ENCODE measurements at places on chromosomes 1 and 21. TPM values are rescaled to one million over a fixed set of nuclear protein-coding genes. Genes with fewer than 3 reads are reported as not detected.

DNA sequence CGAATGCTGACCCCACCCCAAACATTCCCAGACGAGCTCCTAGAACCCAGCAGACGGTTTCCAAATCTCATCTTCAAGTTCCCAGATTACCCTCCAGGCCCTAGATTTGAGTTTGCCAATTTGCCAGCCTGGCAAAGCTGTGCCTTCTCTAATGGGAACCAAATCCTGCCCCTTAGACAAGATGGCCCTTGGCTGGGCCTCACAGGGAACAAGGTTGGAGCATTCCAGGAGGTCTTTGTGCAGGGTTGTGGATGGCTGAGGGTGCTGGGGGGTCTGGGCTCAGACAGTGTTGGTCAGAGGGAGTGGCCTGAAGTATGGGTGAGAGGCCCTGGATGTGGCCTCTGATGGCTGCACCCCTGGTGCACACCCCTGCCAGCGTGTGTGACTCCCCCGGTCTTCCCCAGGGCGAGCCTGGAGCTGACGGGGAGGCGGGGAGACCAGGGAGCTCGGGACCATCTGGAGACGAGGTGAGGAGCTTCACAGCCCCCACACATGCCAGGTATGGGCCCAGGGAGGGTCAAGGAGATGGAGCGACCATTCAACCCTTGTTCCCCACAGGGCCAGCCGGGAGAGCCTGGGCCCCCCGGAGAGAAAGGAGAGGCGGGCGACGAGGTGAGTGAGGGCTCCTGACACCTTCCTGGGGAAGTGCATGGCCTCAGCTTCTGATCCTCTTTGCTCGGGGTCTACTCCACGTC is 10.2 kb downstream of the COL6A1 start:
- no peak for DNase-seq

WNT3A gene
- not detected for total RNA-seq

PLA2G5 gene
- total RNA-seq = not detected

DNA sequence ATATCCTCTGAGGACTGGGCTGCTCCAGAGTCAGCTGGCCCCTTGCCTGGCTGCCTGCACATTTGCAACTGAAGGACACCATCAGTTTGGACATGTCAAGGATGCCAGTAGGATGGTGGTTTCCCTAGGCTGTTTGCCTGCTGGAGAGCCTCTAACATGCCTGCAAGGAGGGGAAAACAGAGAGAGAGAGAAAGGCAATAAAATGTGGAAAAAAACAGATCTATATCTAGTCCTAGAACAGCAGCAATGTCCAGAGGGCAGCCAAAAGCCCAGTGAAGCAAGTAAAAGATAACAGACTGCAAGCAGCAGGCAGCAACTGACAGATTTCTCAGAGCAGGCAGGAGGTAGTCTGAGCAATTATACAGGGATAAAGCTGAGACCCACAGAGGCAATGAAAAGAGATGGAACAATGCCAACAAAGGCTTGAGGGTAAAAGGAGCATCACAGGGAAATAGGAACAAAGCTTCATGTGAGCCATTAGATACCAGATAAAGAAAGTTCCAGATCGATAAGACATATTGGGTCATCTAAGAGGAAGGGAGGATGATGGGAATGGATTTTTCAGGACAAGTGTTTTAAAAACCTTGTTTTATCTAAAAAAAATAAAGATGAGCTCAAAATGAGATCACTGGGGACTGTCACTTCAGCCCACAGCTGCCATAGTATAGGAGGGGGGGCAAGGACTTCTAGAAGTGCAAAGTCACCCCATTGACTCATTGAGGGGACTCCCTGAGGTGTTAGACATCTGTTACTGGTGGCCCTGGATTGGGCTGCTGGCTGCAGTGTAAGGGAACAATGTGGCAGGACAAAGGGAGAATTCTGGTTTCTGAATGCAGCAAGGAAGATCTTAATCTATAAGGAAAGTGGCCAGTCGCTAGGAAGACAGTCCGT is 38.6 kb upstream of the GADD45A start:
- no peak for DNase-seq

FCRL3 gene
- total RNA-seq = not detected

VTCN1 gene
- not detected for total RNA-seq

AIM2 gene
- not detected for total RNA-seq

DENND2C gene
- 0.25 TPM for total RNA-seq

DNA sequence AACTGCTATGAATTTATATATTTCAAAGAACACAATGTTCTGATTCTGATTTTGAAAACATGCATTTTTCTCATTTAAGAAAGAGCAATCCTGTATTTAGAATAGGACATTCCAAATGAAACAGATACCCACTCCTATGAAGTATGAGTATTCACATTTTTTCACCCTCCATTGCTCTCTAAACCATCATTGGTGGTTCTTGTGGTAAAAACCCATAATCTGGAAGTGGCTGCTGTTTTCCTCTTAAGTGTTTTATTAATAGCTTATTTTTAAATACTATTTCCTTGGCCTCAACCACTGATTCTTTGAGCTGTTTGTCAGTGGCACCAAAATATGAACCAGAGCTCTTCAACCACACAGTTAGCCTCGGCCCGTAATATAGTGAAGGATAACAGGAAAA is 60.0 kb upstream of the ADAM30 start:
- no peak for DNase-seq

DNA sequence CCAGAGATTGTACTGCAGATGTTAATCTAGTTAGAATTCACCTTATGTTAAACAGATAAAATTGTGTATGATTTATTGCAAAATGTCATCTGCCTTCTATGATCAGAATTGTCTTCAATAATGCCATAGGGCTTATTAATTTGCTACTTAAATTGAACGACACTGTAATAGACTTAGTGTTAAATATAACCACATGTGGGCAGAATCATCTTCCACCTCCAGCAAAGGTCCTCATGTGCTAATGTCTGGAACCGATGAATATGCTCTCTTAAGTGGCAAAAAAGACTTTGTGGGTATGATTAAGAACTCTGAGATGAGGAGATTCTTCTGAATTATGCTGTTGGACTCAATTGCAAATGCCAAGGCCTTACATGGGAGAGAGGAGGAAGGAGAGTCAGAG is 4.3 kb downstream of the OR2T11 start:
- DNase-seq = no peak

RHEX gene
- total RNA-seq = 1.6 TPM

CELSR2 gene
- total RNA-seq = 3.1 TPM

CD101 gene
- total RNA-seq = not detected

- no peak for DNase-seq
Observed at GRCh38 chr1:54599211-54599823, 24.0 kb downstream of the FAM151A start.

GRCh38 chr1:2050461-2050792 is 216 bp downstream of the PRKCZ start:
- no peak for DNase-seq

- peak; percentile 19 for DNase-seq
Observed at GRCh38 chr1:218339267-218339831, 5.8 kb upstream of the TGFB2 start.

TMEM125 gene
- not detected for total RNA-seq

PLA2G4A gene
- total RNA-seq = not detected

DNA sequence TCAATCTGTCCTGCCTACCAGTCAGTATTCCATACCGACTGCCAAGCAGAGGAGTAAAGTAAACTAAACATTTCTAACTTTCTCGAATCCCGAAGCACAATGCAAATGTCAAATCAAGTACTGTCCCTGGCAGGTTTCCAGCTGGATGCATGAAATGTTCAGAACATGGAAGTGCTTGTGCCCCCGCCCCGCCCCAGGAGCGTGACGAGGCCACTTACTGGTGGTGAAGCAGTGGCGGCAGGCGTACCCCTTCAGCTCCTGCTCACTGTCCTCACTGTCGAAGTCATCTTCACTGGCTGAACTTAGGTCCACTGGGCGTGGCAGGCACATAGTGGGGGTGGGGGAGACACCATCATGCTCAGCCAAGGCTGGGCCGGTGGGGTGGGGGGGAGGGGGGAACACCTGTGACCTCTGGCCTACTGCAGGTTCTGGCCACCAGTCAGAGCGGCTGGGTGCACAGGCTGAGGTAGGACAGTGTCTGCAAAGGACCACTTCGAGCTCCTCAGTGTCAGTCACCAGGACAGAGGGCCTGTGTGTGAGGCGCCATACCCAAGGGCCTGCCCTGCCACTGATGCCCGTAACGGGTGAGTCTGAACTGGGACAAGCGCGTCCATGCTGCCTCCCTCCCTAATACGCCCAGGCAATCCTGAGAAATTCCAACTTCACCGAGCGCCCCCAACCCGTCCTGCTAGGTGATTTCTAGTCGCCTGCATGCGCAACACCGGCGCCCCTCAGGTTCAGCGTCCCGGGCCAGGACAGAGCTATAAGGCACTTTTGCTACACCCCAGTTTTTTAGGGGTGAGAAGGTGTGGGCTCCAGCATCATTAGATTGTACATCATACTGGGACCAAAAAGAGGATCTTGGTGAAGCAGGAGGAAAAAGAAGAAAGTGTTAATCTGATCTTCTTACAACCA is 46.9 kb downstream of the SLC45A1 start:
- no peak for DNase-seq

TINAGL1 gene
- 24.7 TPM for total RNA-seq

PRAMEF14 gene
- not detected for total RNA-seq

GRCh38 chr1:20982316-20982715 is 194.4 kb downstream of the EIF4G3 start:
- DNase-seq = no peak

TCP10L gene
- total RNA-seq = 2.4 TPM

DNA sequence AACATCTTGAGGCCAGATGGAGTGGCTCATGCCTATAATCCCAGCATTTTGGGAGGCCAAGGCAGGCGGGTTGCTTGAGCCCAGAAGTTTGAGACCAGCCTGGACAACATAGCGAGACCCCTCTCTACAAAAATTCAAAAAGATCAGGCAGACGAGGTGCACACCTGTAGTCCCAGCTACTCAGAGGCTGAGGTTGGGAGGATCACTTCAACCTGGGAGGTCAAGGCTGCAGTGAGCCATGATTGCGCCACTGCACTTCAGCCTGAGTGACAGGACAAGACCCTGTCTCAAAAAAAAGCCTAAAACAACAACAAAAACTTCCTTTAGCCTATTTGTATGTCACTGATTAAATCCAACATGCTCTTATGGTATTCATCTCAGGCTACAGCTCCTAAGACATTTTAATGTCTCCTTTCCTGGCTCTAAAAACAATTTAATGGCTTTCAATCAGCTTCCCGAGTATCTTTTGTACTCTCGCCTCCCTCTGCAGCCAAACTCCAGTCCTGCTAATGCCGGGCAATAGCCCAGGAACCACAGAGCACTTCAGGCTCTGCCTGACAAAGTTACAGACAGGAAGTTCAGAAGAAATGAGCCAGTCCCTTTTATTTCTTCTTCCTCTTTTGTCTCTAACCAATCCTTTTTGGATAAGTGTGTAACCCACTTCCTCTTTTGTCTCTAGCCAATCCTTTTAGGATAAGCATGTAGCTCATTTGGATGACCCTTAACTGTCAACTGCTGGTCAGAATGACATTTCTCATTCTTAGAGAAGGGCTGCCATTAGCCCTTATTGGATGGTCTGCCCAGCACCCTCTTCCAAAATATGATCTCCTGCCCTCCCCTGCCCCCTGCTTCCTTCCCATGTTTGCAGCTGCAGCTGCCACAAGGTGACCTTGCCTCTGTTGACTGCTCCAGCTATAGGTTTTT is 6.6 kb upstream of the DOP1B start:
- DNase-seq = no peak

UBE2U gene
- total RNA-seq = not detected

- DNase-seq = peak; percentile 31
Observed at GRCh38 chr1:180167721-180168467, 13.2 kb downstream of the QSOX1 start.

GRCh38 chr1:200302921-200303290 is 106.9 kb downstream of the ZNF281 start:
- no peak for DNase-seq

FAM72B gene
- total RNA-seq = 7.6 TPM

ETV3L gene
- total RNA-seq = not detected

DNA sequence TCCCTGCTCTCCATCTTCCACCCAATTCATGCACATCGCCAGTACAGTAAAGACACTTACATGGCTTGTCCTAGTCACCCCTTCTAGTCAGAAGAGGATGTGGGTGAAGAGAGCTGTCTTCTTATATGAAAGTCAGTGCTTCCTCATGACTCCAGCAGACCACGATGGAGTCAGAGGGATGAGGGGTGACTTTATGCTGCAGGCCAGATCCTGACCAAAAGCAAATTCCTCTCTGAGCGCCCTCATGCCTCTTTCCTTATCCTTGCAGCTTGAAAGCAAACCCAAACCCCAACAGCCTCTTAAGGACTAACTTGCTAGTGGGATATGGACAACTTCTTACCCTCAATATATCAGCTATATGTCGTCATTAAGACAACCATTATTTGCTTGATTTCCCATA is 348.2 kb upstream of the DUSP10 start:
- DNase-seq = no peak

DNA sequence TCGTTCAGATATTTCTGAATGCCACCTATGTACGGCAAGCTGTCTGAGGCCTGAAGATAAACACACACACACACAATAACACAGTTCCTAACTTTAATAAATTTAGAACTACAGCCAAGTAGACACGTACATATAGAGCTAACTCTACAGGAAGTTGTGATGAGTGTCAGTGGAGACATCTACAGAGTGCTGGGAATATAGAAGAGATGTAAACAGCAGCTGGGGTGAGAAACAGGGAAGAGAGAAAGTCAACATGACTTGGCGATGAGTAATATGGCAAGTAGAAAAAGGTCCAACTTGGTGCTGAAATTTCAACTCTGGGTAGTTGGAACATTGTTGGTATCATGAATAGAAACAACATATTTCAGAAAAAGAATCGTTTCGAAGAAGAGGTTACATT is 206.5 kb downstream of the ZP4 start:
- no peak for DNase-seq

- DNase-seq = no peak
Observed at GRCh38 chr1:245855846-245856730, 651.0 kb downstream of the SMYD3 start.

RGS16 gene
- total RNA-seq = not detected

FNDC10 gene
- total RNA-seq = 2.5 TPM

- no peak for DNase-seq
Observed at GRCh38 chr1:31095298-31095981, 29.9 kb upstream of the PUM1 start.

- DNase-seq = no peak
Observed at GRCh38 chr1:29437946-29438345, 201.6 kb downstream of the PTPRU start.

GRCh38 chr1:33970148-33970825 is 106.4 kb downstream of the HMGB4 start:
- DNase-seq = no peak

DNA sequence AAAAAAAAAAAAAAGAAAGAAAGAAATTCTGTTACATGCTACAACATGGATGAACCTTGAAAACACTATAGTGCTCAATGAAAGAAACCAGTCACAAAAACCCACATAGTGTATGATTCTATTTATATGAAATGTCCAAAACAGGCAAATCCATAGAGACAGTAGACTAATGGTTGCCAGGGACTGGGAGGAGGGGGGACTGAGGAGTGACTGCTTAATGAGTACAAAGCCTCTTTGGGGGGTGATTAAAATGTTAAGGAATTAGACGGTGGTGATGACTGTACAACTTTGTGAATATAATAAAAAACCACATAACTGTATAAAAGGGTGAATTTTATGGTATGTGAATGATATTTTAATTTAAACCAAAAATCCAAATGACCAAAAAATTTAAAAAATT is 116.0 kb upstream of the GUCA2B start:
- DNase-seq = no peak

GRCh38 chr1:54874079-54874830 is 12.7 kb downstream of the DHCR24 start:
- no peak for DNase-seq

GRCh38 chr1:66402194-66402593 is 131.8 kb upstream of the SGIP1 start:
- no peak for DNase-seq

GRCh38 chr1:73162564-73162963 is 880.2 kb upstream of the NEGR1 start:
- no peak for DNase-seq
